ENCODE measurements at places on chromosomes 13 and 19. TPM values are rescaled to one million over a fixed set of nuclear protein-coding genes. Genes with fewer than 3 reads are reported as not detected.

DNA sequence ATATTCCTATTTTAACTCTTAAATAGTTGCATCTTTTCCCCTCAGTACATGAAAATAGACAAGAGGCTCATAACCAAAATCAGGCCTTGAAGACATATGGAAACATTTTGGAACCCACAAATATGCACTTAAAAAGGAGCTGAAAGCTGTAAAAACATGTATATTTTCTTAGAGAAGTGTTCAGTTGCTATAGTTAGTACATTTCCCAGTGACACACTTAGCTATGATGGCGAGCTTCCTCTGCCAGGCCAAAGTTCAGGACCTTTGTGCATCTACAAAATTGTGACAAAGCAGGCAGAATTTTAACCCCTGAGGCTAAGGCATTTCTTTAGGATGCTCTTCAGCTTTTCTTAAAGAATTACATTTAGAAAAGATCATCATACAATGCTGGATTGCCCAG is 54.5 kb downstream of the RCBTB2 start:
- no peak for DNase-seq

DNA sequence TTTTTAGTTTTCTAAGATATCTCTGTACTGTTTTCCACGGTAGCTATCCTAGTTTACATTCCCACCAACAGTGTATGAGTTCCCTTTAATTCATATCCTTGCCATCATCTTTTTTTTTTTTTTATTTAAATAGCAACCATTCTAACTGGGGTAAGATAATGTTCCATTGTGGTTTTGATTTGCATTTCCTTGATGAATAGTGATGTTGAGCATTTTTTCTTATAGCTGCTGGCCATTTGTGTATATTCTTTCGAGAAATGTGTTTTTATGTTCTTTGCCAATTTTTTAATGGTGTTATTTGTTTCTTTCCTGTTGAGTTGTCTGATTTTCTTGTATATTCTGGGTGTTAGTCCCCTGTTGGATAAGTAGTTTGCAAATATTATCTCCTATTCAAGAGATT is 454.8 kb downstream of the DACH1 start:
- no peak for DNase-seq

DNA sequence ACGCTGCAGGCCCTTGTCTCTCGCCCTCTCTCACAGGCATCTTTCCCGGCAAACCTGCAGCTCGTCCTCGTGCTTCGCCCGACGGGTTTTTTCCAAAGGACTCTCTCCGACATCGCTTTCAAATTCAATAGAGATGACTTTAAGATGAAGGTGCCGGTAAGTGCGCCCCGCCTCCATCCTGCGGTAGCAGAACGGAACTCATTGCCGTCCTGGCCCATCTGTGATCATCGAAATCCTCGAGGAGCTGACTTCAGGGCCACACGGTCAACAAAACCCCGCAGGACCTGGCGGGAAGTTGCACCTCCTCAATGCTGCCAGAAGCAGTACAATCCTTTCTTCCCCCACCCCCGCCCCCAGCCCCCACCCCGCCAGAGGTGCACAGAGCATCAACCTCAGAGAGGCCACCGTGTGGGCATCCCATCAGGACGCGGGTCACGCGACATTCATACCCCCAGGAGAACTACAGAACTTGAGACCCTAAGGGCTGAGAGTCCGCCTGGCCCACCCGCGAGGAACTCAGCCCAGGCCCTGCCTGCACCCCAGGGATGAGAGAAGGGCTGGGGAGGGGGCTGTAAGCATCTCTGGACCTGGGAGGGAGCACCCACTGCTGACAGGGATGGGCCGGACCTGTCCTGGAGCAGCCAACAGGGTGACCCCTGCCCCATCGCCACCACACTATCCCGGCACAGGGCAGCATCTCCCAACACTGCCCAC is 44.9 kb upstream of the F7 start:
- DNase-seq, result no peak

DNA sequence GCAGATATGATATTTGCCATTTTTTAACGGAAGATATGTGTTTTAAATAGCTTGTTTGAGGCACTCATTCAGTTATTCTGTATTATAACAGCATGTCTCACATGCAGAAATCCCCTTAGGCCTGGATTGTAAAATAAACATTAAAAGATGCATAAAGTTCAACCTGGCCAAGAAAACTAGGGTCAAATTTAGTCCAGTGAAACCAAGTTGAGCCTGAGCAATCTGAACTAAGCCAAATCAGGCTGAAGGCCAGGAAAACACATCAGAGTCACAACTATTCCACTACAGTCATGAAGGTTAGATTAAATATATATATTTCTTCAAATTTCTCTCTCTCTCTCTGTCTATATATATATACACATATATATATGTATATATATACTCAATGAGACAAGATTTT is 504.8 kb downstream of the SLITRK1 start:
- DNase-seq, result no peak

- DNase-seq, result no peak
Measured at GRCh38 chr19:34317311-34317927, 47.6 kb upstream of the GPI start.

GRCh38 chr13:78035500-78035899 is 116.9 kb upstream of the EDNRB start:
- DNase-seq, result no peak

GRCh38 chr19:2302319-2303210 is 5.4 kb downstream of the LINGO3 start:
- DNase-seq, result no peak

Gene OR7D2
- total RNA-seq, result 0.86 TPM

Gene LIM2
- not detected for total RNA-seq

Gene SPART
- 87.1 TPM for total RNA-seq

Gene TNFSF9
- total RNA-seq, result 1.5 TPM

Gene TNNT1
- not detected for total RNA-seq

Gene TNFSF13B
- total RNA-seq, result 1.1 TPM

Gene ZNF730
- total RNA-seq, result 2.4 TPM

Gene QPCTL
- 14.0 TPM for total RNA-seq

Measured in osteocyte (in vitro differentiated cells).